Activated CD4-positive, alpha-beta T cell treated with anti-CD3 and anti-CD28 coated beads, Interleukin-2, Interleukin-4, amounts not matched to agents 100 ng/mL and 50 ng/mL, durations not matched to agents 16 hours and 8 hours (primary cell): ENCODE measurements at places on chromosomes 4 and X.
A peak's percentile ranks its signal among the peaks of the same experiment; 100 is the strongest.

DNA sequence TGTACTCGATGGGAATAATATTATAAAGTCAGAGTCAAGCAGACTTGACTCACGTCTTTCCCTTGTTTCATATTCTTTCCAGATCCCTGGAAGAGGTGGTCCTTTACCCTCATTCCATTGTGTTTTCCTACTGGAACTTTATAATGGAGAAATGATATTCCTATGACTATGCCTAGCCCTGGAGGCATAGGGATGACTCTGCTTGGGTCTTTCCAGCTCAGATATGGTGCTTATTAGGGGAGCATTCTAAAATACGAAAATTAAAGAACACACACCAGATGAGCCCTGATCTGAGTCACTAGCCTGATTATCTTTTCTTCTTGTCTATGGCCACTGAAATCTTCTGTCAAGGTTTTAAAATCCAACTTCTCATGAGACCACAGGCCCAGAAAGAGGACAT, 231.4 kb downstream of the ANKRD50 start:
- DNase-seq, result no peak

DNA sequence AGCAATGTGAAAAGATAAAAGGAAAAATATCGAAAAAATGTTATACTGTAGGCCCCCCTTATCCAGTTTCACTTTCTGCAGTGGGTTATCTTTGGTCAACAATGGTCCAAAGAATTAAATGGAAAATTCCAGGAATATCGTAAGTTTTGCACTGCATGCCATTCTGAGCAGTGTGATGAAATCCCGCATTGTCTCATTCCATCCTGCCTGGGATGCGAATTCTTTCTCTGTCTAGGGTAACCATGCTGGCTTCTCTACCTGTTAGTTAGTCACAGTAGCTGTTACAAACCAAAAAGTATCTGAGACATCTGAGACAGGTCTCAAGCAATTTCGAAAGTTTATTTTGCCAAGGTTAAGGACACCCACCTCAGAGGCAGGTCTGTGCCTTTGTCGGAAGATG, 170.3 kb downstream of the COX18 start:
- no peak for DNase-seq

GRCh38 chrX:136954930-136955329, 74.4 kb upstream of the RBMX start:
- DNase-seq, result peak; percentile 37

GRCh38 chr4:10007793-10008608, 13.3 kb downstream of the SLC2A9 start:
- DNase-seq, result no peak

GRCh38 chr4:52371841-52372240, 287.3 kb downstream of the USP46 start:
- no peak for DNase-seq

DNA sequence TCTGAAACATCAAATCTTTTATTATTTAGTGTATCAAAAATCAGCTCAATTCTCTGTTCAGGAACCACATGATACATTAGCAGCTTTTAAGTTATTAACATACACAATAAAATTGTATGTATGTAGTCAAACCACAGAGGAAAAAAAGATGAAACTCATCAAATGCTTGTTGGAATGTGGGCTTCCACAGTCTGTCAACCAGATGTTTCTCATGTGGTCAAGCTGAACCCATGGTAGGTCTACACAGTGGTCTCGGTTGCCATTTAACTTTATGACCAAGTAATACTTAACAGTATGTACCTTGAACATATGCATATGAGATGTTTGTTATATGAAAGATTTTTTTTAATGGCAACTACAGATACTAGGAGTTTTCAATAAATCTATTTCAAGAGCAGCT, 427.8 kb downstream of the IL15 start:
- DNase-seq, result no peak

DNA sequence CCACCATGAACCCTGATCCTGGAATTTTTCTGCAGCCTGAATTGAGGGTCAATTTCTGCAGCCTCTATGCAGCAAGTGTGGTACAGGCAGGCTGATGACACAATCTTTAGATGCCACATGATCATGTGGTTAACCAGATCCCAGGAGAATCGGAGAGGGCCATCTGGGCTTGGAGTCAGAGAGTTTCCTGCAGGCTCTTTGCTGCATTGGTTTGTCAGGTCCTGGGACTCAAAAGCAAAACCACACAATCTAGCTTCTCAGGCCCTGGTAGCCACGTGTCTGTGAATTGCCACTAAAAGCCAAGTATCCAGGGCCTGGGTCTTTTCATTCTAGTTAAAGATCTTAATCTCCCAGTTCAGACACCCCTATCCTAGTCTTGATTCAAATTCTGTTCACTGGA, 464.5 kb downstream of the BCOR start:
- DNase-seq, result no peak

GRCh38 chrX:112849016-112849415, 8.4 kb upstream of the AMOT start:
- DNase-seq, result no peak

- DNase-seq, result no peak
These were observed 5.5 kb downstream of the PORCN start for GRCh38 chrX:48514126-48514806.

DNA sequence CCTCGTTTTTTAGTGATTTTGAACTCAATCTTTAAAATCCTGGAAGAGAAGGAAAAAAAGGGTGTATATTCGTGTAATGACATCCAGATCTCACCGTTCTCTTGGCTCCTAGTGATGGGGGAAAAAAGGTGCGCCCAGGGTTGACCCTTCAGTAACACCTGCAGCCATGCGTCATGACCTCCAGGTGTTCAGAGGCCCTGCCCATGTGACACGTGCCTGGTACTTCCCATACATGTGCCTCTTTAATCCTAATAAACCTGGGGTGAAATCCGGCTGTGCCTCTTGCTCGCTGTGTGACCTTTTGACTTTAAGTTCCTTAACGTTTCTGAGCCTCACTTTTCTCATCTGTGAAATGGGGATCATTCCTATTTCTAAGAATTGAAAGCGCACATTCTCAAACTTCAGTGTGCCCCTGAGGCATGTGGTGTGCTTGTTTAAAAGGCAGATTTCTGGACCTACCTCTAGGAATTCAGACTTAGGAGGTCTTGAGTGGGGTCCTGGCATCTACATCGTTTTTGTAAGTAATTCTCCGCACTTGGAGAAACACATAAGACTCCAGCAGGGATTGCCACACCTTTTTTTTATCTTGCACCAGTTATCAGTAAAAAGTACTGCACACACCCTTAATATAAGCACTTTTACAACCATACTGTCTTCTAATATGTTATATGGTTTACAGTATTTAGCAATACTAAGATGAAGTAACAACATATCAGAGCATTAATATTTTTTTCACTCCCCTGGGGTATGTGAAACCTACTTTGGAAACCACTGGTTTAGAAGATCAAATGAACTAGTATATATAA, 90.1 kb downstream of the RELL1 start:
- DNase-seq, result no peak

DNA sequence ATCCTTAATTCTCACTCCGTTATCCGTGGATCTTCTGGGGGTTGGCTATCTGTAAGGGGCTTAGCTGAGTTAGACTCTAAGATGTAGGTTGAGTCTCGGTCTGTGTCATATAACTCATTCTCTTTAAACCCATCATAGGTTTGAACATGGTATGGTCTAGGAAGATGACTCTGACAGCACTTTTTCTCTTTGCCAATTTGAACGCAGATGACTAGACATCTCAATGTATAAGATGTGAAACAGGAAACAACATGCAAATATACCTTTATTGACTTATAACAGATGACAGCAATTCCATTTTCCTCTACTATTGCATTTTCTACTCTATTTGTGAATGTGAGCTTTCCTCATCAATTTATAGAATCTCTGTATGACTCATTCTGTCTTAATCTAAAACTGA, 634.8 kb upstream of the MAGEB2 start:
- no peak for DNase-seq

DNA sequence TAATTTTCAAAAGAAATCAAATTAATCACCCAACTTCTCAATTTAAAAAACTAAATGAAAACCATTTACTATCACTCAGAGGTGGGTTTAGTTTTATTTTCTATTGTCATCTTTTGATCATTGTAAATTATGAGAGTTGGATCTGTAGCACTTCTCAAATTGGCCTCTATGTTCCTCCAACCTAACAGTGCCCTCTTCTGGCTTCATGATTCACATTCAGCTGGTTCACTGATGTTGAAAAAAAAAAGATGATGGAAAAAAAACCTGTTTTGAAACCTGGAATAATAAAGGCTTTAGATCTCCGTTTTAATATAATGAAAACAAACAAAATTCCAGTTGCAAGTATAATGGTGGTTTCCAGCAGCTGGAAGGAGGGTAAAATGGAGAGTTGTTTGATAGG, 2.4 kb upstream of the NBDY start:
- peak; percentile 49 for DNase-seq

- DNase-seq, result no peak
These were observed 247.1 kb upstream of the ETNPPL start for GRCh38 chr4:109009909-109010308.

- DNase-seq, result no peak
These were observed 11.1 kb upstream of the GABRE start for GRCh38 chrX:151985531-151985930.

DNA sequence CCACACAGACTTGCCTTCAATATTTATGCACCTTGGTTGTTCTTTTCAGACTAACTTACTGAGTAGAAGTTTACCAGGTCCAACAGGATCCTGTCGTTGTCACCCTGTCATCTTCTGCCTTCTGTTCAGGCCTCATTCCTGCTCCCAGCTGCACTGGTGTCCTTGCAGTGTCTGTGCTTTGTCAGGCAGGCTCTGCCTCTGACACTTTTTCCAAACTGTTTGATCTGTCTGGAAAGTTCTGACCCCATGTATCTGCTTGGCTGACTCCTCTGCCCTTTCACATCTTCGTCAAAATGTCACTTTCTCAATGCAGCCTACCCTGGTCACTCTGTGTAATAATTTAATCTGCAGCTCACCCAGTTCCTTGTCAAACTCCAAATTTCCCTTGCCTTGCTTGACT, 9.9 kb downstream of the PAGE2 start:
- no peak for DNase-seq

DNA sequence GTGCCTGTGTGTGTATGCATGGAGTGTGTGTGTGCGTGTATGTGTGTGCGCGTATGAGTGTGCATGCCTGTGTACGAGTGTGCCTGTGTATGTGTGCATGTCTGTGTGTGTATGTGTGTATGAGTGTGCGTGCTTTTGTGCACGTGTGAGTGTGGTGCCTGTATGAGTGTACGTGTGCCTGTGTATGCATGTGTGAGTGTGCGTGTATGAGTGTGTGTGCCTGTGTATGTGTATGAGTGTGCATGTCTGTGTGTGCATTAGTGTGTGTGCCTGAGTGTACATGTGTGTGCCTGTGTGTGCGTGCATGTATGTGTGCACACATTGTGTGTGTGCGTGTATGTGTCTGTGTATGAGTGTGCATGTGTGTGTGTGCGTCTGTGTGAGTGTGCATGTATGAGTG, 5.7 kb downstream of the DOK7 start:
- DNase-seq, result no peak

DNA sequence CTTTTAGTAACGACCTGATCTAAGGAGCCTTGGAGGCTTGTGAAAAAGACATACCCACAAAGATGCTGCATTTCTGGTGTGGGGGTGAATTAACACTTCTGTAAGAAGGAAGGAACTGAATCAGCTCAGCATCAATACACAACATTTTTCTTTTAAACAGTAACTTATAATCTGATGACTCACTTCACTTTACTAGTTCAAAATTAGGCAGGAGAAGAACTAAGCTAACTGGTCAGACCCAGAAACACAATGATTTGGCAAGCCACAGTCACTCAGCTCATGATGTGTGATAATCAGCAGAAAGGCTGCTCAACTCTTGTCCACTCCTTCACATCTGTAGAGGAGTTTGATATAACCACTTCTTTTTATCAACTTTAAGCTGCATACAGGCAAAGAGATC, 4.6 kb downstream of the MMAA start:
- peak; percentile 49 for DNase-seq

- DNase-seq, result peak; percentile 58
These were observed 33.1 kb downstream of the FTHL17 start for GRCh38 chrX:31038575-31039326.

GRCh38 chr4:4486969-4487368, 54.9 kb downstream of the STX18 start:
- no peak for DNase-seq

- DNase-seq, result no peak
These were observed 187.5 kb upstream of the ETNPPL start for GRCh38 chr4:108950158-108950915.

DNA sequence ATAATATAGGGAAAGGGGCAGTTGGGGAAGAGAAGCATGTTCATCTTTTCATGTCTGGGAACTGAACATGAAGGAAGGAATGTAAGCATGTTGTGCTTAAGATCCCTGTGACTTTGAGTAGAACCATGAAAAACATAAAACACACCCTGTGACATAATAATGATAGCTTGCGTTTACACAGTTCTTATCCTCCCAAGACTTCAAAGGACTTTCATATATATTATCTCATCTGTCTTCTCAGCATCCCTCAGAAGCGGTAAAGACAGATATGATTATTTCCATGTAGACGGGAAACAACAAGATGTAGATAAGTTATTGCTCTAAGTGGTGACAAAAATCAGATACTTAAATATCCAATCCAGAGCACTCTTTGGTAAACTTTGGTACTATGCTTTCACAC, 3.3 kb upstream of the SH3RF1 start:
- no peak for DNase-seq

GRCh38 chr4:78120144-78120880, 63.2 kb downstream of the FRAS1 start:
- DNase-seq, result no peak

- no peak for DNase-seq
These were observed 111.7 kb downstream of the SNCA start for GRCh38 chr4:89725268-89725667.

GRCh38 chr4:147303174-147303872, 177.6 kb upstream of the EDNRA start:
- no peak for DNase-seq

GRCh38 chr4:149047368-149047767, 605.2 kb upstream of the NR3C2 start:
- no peak for DNase-seq

DNA sequence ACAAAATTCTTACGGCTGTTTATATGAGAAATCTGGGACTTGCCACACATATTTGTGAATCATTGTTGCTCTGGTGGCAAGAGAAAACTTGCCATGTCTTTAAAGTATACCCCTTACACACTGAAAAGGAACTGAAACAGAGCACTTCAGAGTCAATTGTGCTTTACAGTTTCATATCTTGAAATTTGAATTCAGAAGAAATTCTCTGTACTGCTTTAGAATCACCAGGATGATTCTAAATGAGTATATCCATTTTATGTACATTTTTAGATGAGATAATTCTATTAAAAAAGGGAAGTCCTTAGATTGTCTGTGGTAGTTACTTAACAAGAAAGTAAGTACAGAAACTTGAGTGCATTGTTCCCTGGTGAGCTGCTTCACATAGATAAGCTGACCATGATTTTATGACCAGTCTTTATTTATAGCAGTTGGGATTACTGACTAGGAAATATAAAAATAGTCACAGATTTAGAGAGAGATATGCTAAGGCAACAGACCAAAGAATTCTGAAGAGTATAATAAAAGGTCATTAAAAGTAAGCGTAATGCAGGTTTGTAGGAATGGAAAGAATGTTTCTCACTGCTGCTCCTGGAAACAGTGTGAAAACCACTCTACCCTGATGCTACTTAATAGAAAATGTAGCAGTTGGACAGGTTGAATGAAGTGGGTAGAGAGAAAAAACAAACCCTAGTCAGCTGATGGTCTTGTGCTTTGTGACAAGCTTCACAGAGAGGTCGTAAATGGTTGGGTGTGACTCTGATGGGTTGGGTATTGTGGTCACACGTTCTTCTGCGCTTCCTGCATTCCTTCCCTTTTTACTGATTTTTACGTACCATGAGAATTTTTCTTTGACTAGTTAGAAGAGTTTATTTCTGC, 41.0 kb downstream of the FNIP2 start:
- DNase-seq, result no peak
